Lung (tissue), 17 donors: ENCODE measurements at places on chromosomes 2 and 18. TPM values are rescaled to one million over a fixed set of nuclear protein-coding genes. Genes with fewer than 3 reads are reported as not detected.
A peak's percentile ranks its signal among the peaks of the same experiment; 100 is the strongest.

DNA sequence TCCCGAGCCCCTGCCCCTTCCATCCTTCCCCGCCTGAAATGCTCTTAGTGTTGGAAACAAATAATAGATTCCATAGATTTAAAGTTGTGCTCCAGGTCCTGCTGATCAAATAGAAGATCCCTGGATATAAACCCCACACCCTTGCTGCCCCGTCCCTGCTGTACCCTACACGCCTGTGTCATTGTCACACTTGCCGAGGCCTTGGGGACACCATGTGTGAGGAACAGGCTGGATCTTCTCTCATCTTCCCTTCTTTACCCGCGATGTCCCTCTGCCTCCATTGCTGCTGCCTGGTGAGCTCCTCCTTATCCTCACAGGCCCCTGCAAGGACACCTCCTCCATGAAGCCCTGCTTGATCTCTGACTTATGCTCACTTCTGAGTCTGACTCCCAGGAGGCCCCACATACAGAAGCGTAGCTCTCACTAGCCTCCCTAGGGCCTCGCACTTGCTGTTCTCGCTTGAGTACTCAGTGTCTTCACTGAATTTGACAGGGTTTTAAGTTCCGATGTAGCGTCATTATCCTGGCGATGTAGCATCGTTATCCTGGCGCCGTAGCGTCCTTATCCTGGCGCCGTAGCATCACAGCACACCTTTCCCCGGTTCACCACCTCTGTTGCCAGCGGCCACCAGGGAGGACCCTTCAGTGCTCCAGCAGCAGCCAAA is 221.9 kb downstream of the NDUFA10 start:
- no peak overlapping the region for H3K27ac ChIP-seq
- no peak overlapping the region for H3K4me3 ChIP-seq
- H3K36me3 ChIP-seq: no peaks in the 10 kb centered on the region
- DNase-seq: no peak
- no peaks in the 10 kb centered on the region for H3K27me3 ChIP-seq

HOXD11 gene
- polyA plus RNA-seq: not detected

DNA sequence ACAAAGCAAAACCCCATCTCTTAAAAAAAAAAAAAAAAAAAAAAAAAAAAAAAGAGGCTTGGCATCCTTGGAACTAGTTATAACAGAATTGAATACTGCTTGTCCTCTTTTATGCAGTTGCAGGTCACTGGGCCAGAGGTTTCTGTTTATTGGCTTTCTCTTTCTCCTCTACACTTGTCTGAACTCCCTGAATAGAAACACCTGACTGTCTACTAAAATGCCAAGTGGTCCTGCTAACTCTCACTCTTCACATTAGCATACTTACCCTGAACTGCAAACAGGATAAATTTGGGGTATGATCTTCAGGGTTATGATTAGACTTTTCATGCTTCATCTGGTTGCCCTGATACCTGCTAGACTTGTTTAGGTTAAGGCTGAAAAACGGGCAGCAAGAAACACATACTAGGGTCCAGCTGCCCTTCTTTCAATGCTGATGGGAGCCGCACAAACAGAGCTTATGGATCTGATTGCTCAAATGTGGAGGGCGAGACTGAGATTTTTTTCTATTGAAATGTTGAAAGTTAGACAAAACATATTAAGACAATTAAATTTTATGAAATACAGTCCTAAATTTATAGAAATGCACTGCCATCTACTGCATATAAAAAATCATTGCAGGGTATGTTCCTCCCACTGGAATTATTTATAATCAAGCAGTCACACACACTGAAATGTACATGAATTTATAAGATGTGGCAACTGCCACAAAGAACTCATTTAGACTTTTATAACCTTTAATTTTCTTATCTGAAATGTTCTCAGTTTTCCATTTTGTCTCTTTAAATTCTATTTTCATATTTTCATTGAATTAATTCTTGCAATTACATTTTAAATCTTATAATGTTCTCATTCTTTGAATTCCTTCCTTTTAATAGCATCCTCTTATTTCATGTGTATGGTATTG is 40.8 kb downstream of the GTF3C3 start:
- no peaks in the 10 kb centered on the region for H3K4me1 ChIP-seq
- H3K36me3 ChIP-seq: no peaks in the 10 kb centered on the region
- peak; percentile 53 for DNase-seq
- H3K27me3 ChIP-seq: no peaks in the 10 kb centered on the region
- H3K4me3 ChIP-seq: no peak overlapping the region

CMPK2 gene
- 5.7 TPM for polyA plus RNA-seq

GRCh38 chr18:50847192-50847591 is 27.4 kb upstream of the MRO start:
- peaks cover 4% of the 10 kb centered on the region for H3K4me1 ChIP-seq
- no peak overlapping the region for H3K4me3 ChIP-seq
- no peaks in the 10 kb centered on the region for H3K27me3 ChIP-seq
- no peak overlapping the region for H3K27ac ChIP-seq
- H3K36me3 ChIP-seq: no peaks in the 10 kb centered on the region
- DNase-seq: no peak

DNA sequence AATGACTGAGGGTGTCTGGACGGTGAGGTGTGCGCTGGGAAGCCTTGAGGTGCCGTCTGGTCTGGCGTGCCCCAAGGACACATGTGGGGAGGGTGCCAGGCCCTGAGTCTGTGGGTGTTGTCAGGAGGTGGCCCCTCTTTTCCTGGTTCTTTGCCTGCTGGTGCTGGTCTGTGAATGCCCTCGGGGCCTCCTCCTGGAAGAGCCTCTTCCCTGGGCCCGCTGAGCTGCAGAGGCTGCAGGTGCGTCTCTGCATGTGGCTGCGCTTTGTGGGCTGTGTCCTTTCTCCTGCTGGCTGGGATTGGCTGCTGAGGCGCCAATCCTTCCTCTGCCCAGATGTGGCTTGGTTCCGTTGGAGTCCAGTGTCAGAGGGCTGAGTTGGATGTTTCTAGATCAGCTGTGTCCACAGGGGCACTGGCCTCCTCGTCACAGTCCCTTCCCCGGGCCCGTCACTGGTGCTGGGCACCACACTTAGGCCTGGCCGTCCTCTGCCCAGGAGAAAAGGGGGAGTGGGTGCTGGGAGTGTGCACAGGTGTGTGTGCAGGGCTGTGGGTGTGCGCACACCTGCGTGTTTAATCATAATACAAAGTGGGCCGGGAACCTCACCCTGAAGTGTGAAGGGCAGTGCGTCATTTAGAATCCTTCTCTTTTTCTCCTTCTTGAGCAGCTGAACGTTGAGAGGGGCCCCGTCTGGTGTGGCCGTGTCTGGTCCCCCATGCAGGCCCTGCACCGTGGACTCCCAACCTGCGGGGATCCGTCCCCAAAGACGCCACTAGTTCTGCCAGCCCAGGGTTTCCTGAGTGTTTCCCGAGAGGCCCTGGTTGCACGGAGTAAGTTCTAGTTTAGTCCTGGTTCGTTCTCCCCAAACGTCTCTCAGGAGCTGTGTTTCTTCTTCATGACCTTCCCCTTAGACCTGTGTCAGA is 35.5 kb downstream of the RTP5 start:
- H3K36me3 ChIP-seq: no peaks in the 10 kb centered on the region
- H3K4me3 ChIP-seq: no peak overlapping the region
- no peak for DNase-seq

LRRTM1 gene
- 0.08 TPM for polyA plus RNA-seq
